ENCODE measurements at places on chromosomes 13 and 19.

- no peak for DNase-seq
Observed at GRCh38 chr13:65966991-65967451, 1263.1 kb downstream of the PCDH9 start.

GRCh38 chr13:41054212-41054877, 7.0 kb upstream of the WBP4 start:
- no peak for DNase-seq

- DNase-seq: no peak
Observed at GRCh38 chr19:289651-290371, 1.4 kb downstream of the PLPP2 start.

GRCh38 chr13:113639616-113640262, 18.3 kb downstream of the ATP4B start:
- DNase-seq: peak; percentile 43
